ENCODE measurements at places on chromosomes 1 and 21.

DNA sequence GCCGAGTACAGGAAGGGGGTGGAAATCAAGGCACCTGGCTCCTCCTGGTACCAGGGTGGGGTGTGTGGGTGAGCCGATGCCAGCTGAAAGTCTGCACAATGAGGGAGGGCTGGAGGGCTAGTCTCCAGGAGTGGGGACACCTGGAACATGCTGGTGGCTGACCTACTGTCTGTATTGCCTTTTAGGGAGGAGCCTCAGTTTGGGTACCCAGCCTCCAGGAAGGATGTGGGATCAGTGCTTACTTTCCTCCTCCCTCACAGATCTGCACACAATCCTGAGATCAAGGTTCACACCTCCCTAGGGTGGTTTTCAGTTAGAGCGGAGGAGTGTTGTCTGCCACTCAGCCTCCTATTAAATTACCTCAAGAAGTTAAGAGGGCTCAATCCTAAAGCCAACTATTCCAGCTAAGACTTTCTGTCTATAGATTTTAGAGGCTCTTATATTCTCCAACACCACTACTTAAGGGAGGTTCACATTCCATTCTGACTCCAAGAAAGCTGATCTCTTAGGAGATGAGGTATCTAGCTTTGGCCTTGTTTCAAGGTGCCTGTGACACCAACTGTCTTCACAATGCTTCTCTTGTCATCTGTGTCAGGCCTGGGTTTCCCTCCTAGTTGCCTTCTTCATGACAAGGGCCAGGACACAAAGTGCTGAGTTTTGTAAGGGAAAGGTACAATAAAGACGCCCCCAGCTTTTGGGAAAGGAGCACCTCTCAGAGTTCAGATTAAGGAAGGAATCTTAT is 15.7 kb downstream of the SSR2 start:
- no peak for DNase-seq

- DNase-seq, result no peak
These were observed 18.9 kb upstream of the FAM131C start for GRCh38 chr1:16092097-16092922.

DNA sequence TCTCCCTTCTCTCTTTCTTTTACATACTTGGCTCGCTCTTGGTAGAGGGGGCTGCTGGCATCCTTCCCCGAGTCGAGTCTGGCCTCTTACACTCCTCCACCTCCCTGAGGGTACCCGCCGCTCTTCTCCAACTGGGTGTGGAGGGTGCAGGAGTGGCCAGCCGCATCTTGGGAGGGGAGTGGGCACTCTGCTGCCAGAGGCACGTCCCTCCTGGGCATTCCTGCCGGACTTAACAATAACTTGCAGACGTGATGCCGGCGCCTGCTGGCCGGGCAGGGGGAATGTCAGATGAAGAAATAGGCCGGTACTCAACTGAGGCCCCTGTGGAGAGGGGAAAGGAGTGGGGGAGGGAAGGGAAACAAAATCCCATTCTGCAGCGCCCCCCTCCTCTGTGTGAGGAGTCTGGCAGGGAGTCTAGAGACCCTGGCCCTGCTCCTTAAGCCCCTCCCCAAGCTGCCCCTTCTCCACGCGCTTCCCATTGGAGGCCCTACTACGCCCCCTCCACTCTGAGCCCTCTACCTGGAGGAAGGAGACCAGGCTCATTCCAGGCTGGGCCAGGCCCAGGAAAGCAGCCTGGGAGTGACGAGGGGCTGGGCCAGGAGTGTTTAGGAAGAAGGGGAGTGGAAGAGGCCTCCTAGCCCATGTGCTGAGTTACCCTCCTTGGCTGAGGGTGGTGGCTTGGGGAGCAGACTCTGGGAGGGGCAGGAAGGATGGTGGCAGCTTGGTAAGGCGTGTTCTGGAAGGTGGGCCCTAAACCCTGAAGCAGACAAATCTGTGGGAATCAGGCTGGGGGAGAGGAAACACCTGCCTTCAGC is 1.8 kb downstream of the ATP2B4 start:
- peak; percentile 45 for DNase-seq

- DNase-seq, result no peak
These were observed 150.5 kb upstream of the RUNX3 start for GRCh38 chr1:25080294-25081209.

- no peak for DNase-seq
These were observed 6.4 kb upstream of the PEF1 start for GRCh38 chr1:31651089-31651420.

GRCh38 chr1:239676522-239677273 is 290.3 kb downstream of the CHRM3 start:
- DNase-seq, result no peak

- no peak for DNase-seq
These were observed 766 bp downstream of the CNIH3 start for GRCh38 chr1:224616756-224617409.

- no peak for DNase-seq
These were observed 50.8 kb downstream of the CRP start for GRCh38 chr1:159663552-159663951.

- DNase-seq, result peak; percentile 38
These were observed 9.6 kb downstream of the DUSP23 start for GRCh38 chr1:159790237-159790917.

- no peak for DNase-seq
These were observed 2.2 kb downstream of the SHISA4 start for GRCh38 chr1:201890806-201891450.

GRCh38 chr1:71240656-71241055 is 159.8 kb upstream of the ZRANB2 start:
- no peak for DNase-seq

DNA sequence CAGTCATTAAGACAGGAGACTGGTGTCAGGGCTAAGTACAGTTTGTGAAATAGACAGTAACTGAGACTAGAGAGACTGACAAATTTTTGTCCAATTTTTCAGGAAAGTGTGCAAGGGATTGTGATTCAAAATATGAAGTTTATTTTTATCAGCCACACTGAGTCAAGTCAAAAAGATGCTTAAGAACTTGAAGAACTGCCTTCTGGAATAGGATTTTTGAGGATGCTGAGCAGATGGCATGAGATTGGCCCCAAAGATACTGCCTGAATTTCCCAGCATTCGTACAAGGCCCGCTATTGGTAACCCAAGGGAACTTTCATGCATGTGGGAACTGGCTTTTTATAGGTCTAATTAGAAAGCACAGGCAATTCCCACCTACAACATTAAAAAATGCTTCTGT is 610.0 kb downstream of the LMO4 start:
- no peak for DNase-seq

DNA sequence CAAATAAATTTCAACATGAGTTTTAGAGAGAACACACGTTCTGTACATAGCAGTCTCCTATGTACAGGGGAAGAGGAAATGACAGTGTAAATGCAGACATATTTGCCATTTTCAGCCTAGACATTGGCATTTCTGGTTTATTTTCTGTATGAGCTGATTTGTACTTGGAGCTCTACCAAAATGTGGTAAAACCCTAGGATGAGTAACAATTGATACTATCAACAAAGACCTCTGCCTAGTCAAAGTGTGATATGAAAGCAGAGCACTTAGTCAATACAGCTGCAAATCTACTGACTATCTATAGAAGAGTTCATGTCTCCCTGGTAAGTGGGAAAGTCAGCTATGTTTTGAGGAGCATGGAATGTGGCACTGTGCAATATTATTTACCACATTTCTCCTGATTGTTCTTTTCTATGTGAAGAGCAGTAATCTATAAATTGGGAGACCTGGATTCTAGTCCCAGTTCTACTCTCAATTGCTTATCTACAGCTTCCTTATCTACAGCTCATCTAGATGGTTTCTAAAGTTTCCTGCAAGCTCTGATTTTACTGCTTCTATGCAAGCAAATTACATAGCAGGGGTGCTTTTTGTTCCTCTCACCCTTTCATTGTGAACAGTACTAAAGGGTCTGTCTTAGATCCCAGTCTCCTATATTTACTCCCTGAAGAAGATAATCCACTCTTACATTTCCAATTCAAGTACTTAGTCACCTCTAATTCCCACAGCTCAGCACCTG is 334.2 kb downstream of the NTNG1 start:
- no peak for DNase-seq

GRCh38 chr1:39044762-39045161 is 18.6 kb downstream of the NDUFS5 start:
- DNase-seq, result no peak
